Right lung (tissue), 10 donors: ENCODE measurements at places on chromosomes 5 and 9.

DNA sequence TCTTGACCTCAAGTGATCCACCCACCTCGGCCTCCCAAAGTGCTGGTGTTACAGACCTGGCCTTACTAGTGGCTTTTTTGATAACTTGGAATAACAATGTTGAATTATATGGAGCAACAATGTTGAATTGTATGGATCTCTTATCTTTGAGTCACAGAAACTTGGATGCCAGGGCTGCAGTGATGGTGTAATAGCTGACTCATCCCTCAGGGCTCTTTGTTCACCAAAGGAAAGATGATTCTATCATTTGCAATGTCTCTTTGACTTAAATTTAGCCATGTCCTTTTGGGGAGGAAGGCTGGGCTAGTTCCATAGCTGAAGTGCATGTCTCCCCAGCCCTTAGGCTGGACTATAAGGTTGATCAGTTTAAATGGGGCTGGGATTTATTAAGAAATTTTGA lies 172.3 kb downstream of the PDZD2 start:
- DNase-seq, result no peak

DNA sequence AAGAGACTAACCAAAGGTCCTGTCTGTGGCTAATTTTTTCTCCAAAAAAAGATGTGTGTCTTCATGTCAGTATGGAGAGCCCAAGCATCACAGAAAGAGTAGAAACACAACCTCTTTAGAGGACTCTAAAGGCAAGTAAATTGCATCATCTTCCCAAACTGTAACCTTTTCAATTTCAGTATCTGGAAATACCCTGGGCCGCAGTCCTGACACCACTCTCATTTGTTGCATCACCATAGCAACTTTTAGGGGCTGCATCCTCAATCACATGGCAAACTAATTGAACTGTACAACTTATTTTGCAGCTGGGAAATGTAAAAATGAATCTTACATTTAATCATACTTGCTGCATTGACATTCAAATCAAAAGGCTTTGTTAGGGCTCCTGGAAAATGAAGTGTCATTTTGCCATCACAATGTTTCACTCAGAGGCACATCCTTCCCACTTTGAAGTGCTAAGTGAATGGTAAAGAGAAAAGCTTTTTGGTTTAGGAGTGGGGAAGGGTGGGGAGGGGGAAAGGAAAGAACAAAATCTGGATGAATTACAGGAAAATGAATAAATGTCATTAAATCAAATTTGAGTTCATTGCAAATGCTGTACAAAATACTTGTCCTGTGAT lies 60.6 kb upstream of the GRIA1 start:
- no peak for DNase-seq

DNA sequence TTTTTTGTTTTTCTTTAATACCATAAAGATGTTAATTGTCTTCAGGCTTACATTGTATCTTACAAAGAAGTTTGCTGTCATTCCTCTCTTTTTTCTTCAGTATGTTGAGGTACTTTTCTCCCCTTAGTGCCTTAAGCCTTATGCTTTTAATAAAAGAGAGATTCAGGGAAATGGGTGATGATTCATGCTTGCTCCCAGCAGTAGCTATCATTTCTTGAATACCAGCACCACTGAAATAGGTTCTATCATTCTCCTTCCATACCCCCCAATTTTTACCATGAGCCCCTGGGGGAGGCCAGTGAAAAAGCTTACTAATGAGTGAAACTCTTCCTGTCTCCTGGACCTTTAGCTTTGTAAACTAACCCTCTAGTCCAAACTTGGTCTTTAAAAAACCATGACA lies 165.0 kb downstream of the FBXL7 start:
- DNase-seq, result no peak

GRCh38 chr5:135392256-135392655 lies 6.8 kb downstream of the MACROH2A1 start:
- no peak for DNase-seq

DNA sequence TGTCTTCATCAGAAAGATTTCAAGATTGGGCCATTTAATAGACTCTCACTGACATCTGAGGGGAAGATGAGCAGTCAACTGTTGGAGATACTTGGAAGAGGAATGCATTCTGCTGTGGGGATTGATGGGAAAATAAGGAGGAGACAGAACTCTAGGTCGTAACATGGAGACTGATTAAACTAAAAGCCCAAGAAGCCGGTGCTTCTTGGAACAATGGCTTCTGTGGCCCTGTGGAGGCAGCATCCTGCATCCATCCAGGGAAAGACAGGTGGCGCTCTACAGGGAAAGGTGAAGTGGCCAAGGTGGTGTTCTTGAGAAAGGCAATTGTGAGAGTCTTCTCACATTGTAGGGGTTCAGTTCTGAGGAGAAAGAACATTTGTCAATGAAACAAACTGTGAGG lies 31.3 kb downstream of the ZFAND5 start:
- DNase-seq, result no peak

GRCh38 chr9:76438841-76439588 lies 20.0 kb upstream of the GCNT1 start:
- no peak for DNase-seq

DNA sequence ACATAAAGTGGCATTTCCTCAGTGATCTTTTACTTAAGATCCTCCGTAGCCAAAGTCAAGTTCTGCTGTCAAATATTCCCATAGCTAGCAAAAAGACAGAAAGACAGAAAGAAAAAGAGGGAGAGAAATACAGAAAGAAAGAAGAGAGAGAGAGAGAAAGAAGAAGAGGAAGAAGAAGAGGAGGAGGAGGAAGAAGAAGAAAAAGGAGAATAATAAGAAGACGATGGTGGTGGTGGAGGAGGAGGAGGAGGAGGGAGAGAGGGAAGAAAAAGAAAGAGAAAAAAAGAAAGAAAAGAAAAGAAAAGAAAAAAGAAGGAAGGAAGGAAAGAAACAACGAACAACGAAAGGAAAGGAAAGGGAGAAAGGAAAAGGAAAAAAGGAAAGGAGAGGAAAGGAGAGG lies 54.1 kb downstream of the FAT2 start:
- no peak for DNase-seq

GRCh38 chr9:81193362-81194339 lies 495.7 kb downstream of the TLE1 start:
- DNase-seq, result no peak

DNA sequence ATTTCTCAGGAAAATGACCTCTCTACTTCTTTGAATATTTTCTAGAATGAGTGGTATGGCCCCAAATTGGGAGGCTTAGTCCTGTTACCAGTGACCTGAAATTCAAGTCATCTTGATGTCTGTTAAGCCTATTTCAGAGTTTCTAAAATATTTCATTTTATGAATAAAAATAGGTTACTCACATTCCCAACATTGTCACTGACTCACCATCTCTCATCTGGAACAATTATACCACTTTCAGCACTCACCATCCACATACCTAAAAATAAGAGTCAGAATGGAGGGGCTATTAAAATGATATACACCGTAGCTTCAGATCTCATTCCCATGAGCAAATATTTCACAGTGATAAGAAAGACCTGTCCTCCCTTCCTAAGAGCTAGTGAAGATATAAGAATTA lies 71.8 kb downstream of the KIAA1958 start:
- no peak for DNase-seq

DNA sequence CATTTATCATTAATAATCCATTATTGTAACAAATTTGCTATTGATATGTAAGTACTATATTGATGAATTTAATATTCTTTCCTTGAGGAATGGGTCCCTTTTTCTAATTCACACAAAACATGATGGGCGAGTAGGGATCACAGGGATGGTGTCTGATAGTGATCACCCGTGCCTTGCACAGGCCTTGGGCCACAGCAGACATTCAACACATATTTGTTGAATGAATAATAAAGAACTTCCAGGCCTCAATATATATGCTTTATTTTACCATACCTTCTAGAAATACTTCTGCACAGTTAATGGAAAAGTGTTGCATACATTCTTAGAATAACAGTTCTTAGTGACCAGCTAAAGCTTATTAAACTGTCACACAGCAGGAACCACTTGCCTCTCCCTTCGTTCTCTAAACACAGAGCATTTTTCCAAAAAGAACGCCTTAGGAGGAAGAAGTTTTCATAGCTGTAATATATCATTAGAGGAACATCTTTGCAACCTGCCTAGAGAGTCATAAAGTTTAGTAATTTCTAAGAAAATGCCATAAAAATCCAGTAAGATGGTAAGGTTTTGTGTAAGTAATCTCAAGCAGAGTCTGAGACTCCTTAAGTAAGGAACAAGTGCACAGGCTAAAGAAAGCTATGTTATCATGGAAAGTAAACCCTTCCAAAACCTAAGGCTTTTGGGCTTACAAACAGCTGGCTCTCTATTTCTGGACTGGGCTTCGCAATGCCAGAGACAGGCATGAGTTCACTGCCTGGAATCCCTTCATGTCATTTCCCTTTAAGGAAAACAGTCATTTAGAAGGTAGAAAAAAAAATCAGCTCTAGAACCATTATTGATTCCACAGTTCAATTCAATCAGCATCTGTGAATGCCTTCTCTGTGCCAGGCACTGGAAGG lies 17.7 kb downstream of the TTLL11 start:
- DNase-seq, result no peak

GRCh38 chr9:88388886-88389605 lies 802 bp downstream of the SPIN1 start:
- peak; percentile 70 for DNase-seq

- DNase-seq, result no peak
Observed at GRCh38 chr9:29717631-29718030, 2144.3 kb upstream of the C9orf72 start.

GRCh38 chr5:163190784-163191183 lies 246.6 kb upstream of the CCNG1 start:
- DNase-seq, result peak; percentile 64

- DNase-seq, result no peak
Observed at GRCh38 chr5:164577742-164578141, 1072.3 kb downstream of the MAT2B start.

DNA sequence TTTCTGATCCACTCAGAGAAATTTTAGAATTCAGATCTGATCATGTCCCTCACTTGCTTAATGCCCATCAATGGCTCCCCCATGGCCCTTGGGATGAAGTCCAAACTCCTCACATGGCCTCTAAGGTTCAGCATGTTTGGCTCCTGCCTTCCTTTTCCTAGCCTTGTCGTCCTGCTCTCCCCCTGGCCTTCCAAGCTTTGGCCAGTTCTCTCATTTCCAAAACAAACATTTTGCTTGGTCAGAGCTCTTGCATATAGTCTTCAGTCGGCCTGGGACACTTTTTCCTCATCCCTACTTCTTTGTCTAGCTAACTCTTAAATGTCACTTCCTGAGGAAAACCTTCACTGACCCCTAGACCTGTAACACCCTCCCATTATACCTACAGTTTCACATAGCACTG lies 37.1 kb upstream of the PPP3R2 start:
- no peak for DNase-seq
